ENCODE measurements at places on chromosomes 5 and 9.

DNA sequence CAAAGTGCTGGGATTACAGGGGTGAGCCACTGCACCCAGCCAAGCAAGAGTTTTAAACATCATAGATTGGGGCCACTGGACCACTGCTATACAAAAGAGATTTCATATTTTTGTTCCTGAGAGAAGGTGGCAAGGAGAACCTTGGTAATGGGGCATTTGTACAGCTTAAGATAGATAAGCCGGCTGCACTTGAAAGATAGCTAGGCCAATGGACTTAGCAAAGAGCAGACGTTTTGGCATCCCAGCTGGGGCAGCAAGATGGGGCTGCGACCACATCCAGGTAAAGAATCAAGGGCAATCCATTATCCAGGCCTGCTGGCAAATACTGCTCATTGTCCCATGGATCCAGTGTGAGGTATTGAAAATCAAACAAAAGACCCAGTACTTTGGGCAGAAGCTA is 3.9 kb upstream of the ISCA1 start:
- DNase-seq = no peak

- no peak for DNase-seq
Measured at GRCh38 chr9:114770991-114771390, 34.8 kb downstream of the TNFSF15 start.

DNA sequence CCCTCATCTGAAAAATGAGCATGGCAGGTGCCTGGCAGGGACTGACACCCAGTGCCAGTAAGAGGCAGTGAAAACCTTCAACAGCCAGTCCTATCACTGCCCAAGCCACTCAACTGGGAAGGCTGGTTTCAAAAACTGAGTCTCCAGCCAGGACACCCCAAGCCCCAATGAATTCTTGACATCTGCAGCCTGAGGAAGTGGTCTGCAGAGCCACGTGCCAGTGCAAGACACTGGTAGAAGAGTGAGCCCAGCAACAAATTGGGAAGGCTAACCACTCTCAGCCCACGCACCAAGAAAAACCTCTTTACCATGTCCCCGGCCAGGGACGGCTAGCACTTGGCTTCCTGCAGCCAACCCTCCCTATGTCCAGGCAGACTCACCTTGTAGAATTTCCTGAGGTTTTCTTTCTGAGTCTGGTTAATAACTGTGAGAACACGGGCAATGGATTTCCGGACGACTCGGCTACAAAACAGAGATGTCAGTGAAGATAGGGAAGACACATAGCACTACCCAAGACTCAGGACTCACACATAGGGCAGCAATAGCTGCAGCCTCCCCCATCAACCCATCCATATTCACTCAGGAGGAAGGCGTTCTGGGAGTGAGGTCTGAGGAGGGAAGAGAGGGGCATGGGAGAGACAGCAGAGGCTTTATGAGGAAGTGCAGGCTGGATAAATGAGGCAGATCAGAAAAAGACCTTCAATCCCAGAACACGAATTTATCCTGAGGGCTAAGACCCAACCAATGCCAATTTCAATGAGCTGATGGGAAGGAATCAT is 1.8 kb downstream of the RPL35 start:
- no peak for DNase-seq

- DNase-seq = no peak
Measured at GRCh38 chr9:24436761-24437160, 108.9 kb downstream of the IZUMO3 start.

DNA sequence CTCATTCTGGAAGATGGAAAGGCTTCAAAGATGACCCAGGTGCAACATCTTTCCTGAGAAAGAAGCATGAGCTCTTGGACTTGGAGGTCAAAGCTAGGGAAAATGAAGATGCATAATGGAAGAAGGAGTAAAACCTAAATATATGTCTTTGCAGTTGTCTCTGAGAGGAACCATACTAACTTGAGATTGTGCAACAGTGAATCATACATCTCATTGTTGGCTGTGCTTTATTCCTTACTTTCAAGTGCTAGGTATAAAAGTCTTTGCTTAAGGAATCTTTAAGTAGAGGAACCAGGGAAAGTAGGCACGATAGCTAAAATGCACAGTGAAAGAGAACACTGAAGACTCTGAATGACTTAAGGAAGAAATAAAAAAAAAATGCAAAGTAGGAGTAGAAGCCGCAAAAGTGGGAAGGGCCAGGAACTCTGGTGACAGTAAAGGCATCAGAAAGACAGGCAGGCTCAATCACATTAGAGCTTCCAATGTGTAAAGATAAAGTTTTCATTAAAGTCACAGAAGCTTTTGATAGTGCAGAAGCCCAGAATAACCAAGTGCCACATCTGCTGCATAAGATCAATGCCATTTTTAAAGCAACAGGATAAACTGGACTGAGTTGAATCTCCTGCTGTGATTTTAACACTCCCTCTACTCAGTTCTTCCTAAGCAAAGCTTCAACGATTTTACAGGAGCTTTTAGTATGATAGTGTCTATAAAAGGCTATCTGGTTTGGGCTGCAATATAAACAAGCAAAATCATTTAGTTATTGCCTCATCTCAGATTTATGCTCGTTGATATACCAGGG is 432.3 kb upstream of the EDIL3 start:
- peak; percentile 21 for DNase-seq

DNA sequence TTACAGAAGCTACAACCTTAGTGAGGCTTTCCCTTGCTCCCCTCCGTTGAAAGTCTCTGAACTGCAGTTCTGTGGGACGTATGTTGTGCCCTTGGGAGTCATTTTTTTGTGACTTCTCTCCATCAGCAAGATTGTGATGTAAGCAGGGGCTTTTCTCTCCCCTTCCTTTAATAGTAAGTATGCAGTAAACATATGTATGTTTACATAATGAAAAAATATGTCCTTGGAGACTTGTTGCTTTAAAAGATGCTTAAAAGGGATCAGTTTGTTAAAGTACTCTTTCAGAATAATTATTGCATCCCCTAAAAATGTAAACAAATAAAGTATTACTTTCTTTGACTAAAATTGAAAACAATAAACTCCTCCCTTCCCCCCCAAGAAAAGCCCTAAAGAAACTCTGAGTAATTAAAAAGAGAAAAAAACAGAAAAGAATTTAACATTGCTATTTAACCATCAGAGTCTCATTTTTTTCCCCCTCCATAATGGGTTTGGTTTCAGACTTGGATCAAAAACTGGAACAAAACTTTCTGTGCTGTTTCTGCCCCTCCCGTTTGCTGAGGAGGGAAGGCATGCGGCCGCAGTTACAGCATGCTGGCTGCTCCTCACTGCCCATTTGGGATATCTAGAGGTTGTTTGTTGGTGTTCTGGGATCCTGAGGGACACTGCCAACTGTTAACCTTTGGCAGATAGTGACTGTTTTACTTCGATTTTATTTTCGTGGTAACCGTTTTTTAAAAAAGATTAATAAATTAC is 40.2 kb downstream of the TRIO start:
- peak; percentile 50 for DNase-seq

GRCh38 chr9:95167998-95168397 is 149.5 kb downstream of the FANCC start:
- peak; percentile 97 for DNase-seq

- no peak for DNase-seq
Measured at GRCh38 chr9:21413624-21414023, 4.7 kb downstream of the IFNA8 start.

GRCh38 chr9:95342571-95342970 is 25.1 kb upstream of the FANCC start:
- no peak for DNase-seq

DNA sequence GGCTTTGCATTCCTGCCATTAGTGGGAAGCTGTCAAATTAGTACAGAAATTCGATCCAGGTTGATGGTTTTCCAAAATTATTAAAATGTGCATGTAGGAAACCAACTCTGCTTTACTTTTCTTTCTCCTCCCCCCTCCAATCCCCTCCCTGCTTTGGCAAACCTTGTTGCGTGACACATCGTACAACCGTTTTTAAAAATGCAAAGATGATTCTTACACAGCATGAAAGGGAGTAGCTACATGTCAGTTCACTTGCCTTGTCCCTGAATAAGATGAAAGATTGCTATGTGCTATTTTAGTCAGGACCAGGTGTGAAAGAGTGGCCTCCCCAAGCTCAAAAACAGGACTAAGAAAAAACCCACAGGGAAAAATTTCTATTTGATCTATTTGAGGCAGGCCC is 11.7 kb downstream of the SNCAIP start:
- no peak for DNase-seq

DNA sequence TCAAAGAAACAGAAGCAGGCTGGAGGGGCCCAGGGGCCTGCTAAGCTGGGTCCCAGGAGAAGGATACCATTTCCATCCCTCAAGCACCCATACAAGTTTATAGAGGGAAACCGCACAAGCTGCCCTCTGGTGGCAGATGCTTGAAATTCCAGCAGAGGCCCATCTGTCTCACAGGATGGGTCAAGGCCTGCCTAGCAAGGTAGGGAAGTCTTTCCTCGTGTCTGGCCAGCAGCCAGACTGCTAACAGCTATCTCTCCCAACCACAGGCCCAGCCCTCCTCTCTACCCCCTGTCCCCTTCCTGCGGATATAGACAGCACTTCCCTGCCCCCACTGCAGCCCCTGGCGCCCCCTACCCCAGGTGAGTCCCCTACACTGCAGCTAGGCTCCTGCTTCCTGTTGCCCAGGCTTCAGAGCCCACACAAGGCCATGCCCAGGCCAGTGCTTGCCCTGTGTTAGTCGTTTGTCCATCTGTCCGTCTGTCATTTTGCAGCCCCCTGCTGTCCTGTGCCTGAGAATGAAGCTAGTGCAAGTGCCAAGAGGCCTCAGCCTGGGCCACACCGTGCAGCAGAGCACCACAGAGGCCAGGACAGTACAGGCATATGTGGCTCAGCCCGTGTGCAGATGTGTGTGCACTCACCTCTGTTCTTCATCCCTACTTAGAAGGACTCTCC is 26.2 kb downstream of the TCF7 start:
- peak; percentile 74 for DNase-seq
